ENCODE measurements at places on chromosomes 12 and 14.

DNA sequence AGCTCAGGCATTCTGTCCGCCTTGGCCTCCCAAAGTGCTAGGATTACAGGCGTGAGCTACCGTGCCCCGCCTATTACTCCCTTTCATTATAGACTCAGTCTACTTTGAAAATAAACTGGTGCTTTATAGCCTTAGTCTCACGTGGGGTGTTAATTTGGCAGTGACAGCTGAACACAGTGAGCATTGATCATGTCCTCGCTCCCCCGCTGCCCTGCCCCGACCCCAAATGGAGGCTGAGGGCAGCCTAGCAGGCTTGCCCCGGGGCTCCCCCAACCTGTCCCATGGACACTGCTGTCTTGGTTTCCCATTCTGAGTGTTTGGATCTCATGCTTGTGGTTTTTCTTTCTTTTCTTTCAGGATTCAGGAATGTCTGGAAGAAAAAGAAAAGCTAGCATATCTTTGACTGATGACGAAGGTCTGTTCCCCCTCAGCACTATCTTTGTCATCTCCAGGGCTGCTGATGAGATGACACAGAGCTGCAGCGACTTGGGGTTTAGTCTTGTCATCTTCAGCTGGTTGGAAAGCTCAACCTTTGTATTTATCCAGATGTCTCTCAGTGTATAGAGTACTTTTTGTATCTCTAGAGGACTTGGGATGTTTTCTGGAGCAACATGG is 42.2 kb downstream of the EP400 start:
- no peak for DNase-seq

GRCh38 chr12:73465106-73465505 is 1072.5 kb upstream of the ATXN7L3B start:
- DNase-seq: no peak

DNA sequence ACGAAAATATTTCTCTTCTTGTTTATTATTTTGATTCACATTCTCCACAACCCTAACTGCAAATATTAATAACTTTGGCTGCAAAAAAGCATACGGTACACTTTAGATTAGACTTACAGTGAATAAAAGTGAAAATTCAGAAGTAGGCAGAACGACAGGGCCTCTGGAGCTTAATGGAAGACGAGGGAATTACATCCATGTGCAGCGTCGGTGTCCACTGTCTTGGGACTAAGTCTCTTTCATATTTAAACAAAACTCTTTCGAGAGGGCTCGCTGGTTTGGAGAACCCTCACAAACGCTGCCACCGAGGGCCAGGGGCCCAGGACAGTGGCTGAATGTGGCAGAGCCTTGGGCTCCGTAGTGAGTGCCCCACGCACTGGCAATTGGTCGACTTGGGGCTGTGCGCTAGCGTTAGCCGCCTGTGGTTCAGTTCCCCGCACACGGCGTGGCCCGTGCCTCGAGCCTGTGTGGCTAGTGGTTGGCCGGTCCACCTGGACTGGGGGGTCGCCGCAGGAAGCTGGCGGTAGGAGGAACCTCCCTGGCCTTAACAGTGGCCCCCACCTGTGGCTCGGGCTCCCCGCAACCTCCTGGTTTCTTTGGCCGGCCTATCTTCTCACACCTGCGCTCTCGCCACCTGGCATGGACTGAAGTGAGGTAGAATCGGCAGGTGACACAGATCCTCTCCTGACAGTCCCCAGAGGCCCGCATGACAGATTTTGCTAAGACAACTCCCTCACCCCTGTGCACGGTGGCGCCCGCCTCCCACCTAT is 739 bp upstream of the PAX9 start:
- peak; percentile 54 for DNase-seq

- peak; percentile 76 for DNase-seq
Measured at GRCh38 chr12:132561427-132562156, 48.8 kb downstream of the LRCOL1 start.

GRCh38 chr14:23183158-23183470 is 346 bp downstream of the SLC7A8 start:
- DNase-seq: no peak

DNA sequence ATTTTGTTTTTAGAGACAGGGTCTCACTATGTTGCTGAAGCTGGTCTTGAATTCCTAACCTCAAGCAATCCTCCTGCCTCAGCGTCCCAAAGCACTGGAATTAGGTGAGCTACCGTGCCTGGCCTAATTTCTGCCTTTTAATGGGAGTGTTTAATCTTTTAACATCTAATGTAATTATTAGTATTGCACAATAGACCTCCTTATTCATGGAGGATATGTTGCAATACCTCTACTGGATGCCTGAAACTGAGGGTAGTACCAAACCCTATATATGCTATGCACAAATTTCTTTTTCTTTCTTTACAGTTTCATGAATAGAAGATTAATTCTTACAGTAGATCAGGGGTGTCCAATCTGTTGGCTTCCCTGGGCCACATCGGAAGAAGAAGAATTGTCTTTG is 47.8 kb downstream of the MYRFL start:
- no peak for DNase-seq

DNA sequence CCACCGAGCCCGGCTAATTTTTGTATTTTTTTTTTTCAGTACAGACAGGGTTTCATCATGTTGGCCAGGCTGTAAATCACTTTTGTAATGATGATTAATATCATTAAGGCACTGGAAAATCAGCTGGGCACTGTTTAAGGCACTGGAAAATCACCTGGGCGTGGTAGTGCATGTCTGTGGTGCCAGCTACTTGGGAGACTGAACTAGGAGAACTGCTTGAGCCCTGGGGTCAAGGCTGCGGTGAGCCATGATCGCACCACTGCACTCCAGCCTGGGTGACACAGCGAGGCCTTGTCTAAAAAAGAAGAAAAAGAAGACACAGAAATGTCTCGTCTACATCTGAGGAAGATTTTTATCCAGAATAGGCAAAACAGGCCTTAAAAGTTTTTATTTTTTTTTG is 12.7 kb downstream of the SLC11A2 start:
- no peak for DNase-seq

GRCh38 chr12:42557586-42558172 is 31.9 kb downstream of the PRICKLE1 start:
- no peak for DNase-seq

DNA sequence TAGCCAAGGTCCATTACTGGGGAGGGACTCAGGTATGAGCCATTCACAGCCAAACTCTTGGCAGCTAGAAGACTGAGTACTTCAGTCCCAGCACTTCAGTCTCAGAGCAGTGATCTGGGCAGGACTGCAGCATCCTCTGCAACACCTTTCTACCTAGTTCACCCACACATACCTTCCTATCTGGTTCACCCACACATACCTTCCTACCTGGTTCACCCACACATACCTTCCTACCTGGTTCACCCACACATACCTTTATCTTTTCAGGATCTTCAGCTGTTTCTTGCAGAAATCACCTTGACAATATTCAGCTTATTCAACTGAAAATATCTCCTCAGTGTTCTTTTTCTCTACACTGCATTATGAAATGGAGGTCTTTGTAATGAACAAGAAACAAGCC is 101.3 kb downstream of the SRGAP1 start:
- no peak for DNase-seq

- DNase-seq: no peak
Measured at GRCh38 chr12:50679612-50680011, 84.3 kb upstream of the ATF1 start.

GRCh38 chr12:46435029-46435428 is 62.5 kb upstream of the SLC38A2 start:
- no peak for DNase-seq

- DNase-seq: no peak
Measured at GRCh38 chr12:124774054-124774461, 89.6 kb downstream of the SCARB1 start.

DNA sequence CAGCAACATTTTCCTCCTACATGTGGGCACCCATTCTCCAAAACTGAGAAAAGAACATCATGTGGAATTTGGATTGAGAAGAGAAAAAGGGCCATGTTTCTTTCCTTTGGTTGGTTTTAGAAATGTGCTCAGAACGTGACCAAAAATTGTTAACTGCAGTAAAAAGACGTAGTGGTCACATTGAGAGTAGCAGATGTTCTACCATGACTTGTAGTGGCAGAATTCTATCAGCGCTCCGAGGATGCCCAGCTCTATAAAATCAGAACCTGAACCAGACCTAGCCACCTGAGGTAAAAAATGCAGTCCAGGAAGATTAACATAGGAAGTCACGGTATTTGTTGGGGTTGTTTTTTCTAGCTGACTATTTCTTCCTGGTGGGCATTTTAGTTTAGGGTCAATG is 101.8 kb upstream of the TMEM233 start:
- no peak for DNase-seq

DNA sequence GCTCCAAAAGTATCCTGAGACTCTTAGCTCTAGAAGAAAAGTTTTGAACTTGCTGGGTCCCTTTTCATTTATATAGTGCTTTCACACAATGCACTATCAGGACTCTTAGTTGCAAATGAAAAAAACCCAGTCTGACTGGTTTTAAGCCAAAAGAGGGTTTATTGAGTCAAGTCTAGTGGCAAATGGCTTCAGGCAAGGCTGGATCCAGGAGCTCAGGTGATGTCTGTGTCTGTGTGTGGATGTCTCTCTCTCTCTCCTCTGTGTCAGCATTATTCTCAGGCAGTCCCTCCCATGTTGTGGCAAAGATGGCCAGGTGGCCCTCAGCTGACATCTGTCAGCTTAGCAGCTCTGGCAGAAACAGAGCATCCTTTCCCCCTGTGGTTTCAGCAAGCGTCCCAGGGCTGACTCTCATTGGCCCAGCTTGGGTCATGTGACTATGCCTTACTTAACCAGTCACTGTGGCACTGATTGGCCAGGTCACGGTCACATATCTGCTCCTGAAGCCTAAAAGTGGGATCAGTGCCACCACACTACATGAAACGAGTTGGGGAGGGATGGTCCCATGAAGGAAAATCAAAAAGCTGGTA is 6.2 kb downstream of the TMEM120B start:
- DNase-seq: no peak

DNA sequence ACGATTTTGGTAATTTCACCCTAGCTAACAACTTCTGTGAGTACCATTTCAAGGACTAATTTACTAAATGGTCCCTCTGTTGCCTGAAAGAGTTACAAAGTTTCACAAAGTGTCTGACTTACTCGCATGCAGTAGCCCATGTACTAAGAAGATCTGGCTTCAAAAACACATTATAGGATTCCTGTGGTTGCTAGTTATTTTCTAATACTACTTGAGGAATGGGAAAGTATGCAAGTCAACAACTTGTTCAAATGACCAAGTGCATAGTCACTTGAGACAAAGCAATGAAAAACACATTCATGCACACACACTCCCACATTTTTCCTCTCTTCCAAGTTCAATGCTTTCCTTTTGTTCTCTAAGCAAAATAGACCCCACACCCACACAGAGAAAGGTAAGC is 219.7 kb upstream of the TMPO start:
- DNase-seq: no peak

DNA sequence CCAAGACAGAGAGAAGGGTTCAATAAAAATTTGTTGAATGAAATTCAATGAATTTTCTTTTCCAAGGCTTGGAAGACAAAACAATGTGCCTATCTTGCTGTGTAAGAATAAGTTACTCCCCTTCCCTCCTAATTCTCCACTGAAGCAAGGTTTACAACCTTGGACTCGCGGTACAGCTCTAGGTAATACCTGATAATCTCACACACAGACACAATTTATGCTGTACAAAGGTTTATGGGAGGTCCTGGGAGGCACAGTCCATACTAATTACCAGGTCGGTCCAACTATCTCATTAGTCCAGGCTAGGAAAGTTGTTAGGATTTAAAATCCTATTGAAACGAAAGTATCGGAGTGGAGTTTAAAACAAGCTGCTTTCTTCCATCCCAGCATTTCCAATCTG is 42.6 kb downstream of the NELL2 start:
- DNase-seq: no peak

DNA sequence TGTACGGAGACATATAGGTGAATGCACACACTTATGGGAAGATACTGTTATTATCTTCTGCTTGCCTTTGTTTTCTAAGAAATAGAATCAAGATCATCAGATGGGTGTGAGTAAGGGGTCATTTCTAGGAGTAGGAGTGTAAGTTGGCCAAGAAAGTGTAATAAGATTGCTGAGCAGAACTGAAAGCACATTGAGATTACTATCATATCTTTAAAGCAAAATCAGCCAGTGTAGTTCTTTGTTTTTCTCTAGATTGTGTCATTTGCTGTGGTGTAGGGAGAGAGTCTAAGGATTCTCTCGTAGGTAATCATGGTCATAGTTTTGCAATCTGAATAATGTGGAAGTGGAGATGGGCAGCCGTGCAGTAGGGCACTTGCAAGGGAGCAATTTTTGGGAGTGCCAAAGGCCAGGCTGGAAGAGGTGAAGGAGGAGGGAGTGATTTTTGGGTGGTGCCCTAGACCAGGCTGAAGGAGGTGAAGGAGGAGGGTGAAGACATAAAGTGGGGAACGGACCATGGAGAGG is 131.6 kb downstream of the RGS6 start:
- no peak for DNase-seq

GRCh38 chr14:105346876-105347586 is 32.5 kb downstream of the PACS2 start:
- DNase-seq: peak; percentile 61

DNA sequence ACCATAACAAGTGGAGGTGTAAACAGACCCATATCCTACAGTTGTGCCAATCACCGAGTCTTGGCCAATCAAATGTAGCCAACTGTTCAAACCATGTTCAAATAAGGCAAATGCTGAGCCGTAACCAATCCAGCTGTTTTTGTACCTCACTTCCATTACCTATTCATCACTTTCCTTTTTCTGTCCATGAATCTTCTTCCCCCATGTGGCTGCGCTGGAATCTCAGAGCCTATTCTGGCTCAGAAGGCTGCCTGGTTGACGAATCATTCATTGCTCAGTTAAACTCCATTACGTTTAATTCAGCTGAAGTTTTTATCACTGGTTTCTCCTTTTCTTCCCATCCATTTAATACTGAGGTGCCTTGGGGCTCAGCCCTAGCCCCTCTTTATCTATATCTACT is 71.1 kb downstream of the TBC1D30 start:
- DNase-seq: no peak

DNA sequence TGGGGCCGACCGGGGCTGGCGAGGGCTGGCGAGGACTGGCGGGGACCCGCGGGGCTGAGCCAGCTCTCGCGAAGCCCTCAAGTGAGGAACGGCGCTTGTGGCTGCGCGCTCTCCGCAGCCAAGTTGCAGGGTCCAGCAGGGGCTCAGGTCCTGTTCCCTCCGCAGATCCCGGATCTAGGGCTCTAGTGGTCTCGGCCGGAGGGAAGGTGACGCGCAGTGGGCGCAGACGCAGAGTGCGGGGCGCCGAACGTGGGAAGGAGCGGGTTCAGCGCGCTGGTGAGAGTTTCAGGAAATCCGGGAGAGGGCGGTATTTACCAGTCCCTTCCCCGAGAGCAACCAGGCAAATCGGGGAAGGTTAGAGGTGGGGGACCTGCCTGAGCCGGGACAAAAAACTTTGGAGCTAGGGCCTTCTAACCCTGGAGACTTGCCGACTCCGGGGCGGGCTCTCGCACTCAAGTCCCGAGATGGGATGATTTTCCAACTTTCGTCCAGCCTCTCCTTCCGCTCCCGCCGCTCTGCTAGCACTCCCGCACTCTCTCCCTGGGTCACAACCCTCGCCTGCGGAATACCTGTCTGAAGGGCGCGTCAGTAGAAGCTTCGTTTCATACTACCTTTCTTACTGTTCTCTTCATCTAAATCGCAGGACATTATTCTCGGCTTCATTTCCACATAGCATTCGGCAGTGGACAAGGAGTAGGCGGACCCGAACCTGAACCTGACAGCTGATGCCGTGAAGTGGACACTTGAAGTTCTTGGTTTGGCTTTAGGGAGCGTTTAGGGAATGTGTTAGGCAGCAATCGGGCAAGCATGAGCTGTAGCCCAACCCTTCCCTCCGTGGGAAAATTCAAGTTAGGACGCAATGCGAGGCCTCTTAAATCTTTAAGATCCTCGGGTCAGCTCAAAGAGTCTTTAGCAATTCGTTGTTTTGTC is 13.6 kb upstream of the PAX9 start:
- DNase-seq: peak; percentile 80

Data from kidney (tissue), 22 donors.